ENCODE measurements at places on chromosomes 7 and 10.
A peak's percentile ranks its signal among the peaks of the same experiment; 100 is the strongest.

- DNase-seq: no peak
Measured at GRCh38 chr10:131748831-131749766, 151.7 kb upstream of the PPP2R2D start.

GRCh38 chr7:143408686-143409561, at the start of gene EPHA1:
TSS of gene EPHA1 (minus strand) at chr7:143408856. CDS start at chr7:143408805, 51 bp downstream.
- no peak for DNase-seq

DNA sequence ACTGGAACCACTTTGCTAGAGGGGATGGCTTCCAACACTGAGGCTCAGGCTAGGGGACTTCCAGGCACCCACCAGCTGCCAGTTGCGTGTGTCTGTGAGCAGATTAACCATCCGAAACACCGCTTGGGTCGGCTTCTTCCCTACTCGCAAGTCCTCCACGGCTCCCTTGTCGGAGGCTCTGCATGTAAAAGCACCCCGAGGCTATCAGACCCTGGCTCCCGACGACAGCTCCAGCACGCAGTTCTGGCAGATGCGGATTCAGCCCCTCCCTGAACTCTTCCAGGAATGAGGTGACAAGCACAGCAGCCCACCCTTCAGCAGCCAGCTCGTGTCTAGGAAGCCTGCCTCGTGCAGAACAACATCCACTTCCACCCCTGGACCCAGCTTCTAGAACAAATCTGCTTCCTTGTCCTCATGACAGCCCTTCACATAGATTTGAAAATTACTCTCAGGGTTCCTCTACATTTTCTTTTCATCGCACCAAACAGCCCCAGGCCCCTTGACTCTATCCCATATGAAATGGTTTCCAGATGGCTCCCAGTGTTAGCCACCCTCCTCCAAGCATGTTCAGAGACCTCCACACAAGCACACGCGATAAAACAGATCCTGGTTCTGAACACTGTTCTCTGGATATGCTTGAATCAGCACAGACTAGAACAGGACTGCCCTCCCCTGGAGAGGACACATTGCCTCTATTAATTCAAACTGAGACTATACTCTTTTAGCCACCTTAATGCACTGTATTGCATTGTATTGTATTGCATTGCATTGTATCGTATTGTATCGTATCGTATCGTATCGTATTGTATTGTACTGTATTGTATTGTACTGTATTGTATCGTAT, 44.6 kb downstream of the SLIT1 start:
- no peak for DNase-seq

DNA sequence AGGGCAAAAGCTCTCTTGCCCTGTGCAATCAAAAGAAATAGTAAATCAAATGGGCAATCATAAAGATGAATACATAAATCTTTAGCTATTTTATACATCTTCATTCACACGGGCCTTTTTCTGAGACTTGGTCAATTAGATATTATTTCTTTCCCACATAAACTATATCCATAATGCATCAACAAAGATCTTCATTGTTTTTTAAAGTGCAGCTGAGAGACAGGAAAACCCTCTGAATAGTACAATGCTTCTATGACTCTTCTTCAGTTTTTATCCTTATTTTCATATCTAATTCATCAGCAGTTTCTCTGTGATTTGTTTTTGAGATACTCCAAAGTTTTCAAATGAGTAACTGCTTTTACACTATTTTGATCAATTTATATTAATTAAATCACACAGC, 25.5 kb downstream of the LARP4B start:
- DNase-seq: no peak

DNA sequence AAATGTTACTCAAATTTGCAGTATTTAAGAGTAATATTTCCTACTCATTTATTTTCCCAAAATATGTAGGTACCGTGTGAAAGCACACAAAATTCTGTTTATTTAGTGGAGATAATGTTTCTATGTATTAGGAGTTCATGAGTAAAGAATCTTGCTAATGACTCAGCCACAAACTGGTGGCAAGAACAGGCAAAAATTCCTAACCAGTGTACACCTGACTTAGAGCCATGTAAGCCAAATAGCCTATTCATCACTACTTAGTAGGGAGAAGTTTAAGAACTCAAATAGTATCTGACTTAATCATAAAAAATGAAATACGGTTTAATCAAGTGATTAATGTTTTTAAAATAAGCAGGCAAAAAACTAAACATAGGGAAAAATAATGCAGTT, 169.0 kb downstream of the SRPK2 start:
- peak; percentile 50 for DNase-seq

- DNase-seq: no peak
Measured at GRCh38 chr10:92999191-92999590, 61.4 kb upstream of the CYP26C1 start.

DNA sequence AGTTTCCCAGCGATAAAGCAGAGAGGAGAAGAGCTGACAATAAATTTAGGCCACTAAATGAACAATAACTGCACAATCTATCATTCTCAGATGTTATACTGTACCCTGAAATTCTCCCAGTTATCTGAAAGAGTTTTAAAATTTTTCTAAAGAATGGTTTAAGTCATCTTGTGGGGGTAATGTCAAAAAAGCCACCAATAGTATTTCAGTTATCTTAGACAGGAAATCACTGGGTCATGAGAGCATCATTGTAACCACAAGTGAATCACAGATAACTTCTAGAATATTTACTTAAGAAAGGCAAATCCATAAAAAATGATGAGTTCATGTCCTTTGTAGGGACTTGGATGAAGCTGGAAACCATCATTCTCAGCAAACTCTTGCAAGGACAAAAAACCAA, 147.1 kb downstream of the DNAJB9 start:
- peak; percentile 80 for DNase-seq

DNA sequence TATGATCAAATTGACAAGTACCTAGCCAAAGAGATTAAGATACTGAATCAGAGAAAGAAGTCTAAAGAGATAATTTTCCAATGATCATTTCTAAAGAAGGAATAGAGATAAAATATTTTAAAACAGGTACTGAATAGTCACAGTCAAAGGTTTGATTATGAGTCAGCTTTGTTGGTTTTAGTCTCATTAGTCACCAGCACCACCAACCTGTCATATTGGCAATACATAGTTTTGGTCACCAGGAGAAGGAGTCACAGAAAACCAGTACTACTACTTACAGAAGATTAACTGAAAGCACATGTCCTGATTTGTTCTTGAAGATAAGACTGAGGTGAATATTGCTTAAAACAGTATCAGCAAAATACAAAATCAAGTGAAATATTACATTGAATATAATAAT, 34.6 kb downstream of the ZEB1 start:
- DNase-seq: peak; percentile 85

DNA sequence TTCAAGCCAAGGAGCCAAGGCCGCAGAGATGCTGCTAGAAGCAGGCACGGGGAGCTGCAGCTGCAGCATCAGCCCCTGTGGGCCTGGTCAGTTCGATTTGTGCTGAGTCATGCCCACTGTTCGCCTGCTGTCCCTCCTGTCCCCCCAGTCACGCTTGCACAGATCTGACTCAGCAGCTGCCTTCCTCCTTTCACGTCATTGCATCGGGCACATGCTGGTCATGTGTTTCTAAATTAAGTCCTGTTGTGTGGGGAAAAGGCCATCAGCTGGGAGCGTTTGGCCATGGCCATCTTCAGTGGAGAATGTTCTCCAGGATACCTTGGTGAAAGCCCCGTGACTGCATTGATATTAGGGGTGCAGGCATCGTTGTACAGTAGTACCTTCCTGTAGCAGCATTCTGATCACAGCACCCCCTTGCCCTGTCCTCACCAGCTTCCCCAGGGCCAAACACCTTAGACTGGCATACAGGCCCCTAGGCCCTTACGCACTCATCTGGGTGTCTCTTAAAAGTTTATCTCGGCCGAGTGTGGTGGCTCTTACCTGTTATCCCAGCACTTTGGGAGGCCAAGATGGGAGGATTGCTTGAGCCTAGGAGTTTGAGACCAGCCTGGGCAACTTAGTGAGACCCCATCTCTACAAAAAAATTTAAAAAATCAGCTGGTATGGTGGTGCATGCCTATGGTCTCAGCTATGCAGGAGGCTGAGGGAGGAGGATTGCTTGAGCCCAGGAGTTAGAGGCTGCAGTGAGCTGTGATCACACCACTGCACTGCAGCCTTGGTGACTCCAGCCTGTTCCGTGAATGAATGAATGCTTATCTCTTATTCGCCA, 23.2 kb downstream of the POR start:
- peak; percentile 84 for DNase-seq

- DNase-seq: no peak
Measured at GRCh38 chr7:44060948-44061644, 4.3 kb downstream of the PGAM2 start.

- no peak for DNase-seq
Measured at GRCh38 chr7:24102988-24103387, 181.0 kb upstream of the NPY start.

DNA sequence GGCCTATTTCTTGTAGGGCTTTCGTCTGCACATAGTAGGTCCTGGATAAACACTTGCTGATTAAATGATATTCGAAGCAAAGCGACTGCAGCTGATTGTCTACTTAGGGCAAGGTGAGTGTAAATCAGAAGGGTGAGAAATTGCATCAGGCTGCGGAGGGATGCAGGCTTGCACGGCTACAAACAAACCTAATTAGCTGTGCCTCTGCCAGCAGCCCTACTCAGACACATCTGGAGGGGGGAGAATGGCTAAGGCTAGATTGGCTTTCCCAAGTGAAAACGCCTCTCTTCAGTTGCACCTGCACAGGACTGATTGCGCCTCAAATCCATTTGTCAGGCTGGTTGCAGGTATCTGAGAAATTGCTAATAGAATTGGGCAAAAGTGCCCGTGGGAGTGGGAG, 247.5 kb downstream of the DPP6 start:
- DNase-seq: no peak

GRCh38 chr10:124904796-124905195, 37.1 kb upstream of the ZRANB1 start:
- no peak for DNase-seq

- no peak for DNase-seq
Measured at GRCh38 chr7:90715067-90715466, 118.9 kb downstream of the CDK14 start.

- no peak for DNase-seq
Measured at GRCh38 chr10:55220975-55221374, 419.9 kb upstream of the PCDH15 start.

- no peak for DNase-seq
Measured at GRCh38 chr10:51935341-51935740, 235.9 kb upstream of the CSTF2T start.

DNA sequence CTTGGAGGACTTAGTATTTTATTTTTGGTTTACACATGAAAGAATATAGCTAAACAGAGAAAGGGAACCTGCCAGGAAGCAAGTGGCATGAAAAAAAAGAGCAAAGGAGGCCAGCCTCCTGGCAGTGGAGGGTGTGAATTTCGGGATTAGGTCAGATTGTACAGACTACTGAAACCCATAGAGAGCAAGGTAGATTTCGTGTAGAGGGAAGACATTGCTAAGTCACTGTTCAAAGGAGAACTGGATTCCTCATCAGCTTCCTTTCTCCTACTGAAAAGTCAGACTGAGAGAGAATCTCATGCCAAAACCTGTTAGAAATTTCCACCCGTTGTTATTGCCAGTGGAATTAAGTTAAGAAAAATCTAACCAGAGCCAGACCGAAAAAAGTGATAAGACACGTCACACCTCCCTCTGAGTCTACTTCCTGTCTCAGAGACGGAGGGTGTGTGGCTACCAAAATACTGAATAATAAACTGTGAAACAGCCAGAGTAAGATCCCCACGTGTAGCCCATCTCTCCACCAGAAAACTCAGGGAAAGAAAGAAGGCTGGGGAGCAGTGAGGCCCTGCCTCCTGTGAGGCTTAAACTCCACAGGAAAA, 118.8 kb downstream of the SKIDA1 start:
- peak; percentile 55 for DNase-seq

DNA sequence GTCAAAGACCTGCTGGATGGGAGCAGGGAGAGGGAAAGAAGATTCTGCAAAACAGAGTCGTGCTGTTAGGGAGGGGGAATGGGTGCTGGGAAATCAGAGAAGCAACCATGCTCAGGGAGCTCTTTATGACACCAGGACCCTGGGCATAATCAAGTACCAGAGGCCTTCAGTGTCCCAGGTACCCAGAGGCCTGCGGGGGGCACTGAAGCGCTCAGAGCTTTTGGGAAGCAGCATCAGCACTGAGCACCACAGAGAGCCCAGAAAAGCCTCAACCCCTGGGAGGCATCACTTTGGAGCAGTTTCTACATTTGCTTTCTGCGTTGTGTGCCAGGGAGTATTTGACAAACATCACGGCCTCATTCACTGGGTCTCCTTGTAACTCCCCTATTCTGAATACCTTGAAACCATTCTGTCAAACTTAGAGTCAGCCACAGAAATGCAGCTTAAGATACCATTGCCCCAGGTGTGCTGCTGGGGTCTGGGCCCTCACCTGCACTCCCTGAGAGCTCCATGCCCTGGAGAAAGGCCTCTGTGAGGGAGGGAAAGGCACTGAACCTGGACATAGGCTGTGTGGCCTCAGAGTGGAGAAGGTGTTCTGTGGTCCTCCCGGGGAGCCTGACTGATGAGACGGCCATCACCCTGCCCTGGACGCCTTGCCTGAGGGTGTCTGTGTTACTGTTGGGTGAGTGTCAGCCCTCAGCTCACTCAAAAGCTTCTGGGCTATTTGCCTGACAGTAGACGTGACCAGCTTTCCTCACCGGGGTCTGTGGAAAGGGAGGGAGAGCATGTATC, 37.1 kb downstream of the CXCL12 start:
- DNase-seq: no peak

DNA sequence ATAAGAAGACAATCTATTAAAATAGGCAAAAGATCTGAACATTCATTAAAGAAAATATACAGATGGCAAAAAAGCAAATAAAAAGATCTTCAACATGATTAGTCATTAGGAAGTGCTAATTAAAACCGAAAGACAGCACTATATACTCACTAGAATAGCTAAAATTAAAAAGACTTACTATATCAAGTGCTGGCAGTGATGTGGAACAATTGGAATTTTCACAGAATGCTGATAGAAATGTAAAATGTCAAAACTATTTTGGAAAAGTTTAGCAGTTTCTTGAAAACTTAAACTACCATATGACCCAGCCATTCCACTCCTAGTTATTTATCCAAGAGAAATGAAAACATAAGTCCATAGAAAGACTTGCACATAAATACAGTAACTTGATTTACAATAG, 25.0 kb upstream of the TLL2 start:
- DNase-seq: no peak

DNA sequence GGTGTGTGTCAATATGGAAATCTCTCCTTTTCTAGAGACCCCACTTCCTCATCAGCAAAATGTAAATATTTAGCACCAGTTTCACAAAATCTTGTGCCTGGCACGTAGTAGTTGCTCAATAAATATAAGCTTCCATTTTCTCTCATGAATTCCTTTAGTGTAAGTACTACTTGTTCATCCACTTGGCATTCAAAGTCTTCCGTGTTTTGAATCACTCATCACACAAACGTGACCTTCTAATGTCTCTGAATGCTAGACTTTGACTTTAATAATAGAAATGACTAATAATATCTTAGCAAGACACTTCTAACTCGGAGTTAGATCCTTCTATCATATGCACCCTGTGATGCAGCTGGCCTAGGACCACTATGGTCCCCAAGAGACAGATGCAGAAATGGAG, 168.7 kb upstream of the ZNF32 start:
- DNase-seq: no peak

GRCh38 chr7:146433501-146433900, 316.9 kb downstream of the CNTNAP2 start:
- DNase-seq: no peak

- no peak for DNase-seq
Measured at GRCh38 chr10:17675638-17676037, 31.7 kb downstream of the STAM start.

All from HT1080 (cell line).